Stimulated activated CD4-positive, alpha-beta T cell treated with anti-CD3 and anti-CD28 coated beads, Interleukin-1b, Interleukin-23, amount 100 ng/mL, for 1 hour (primary cell): ENCODE measurements at places on chromosomes 4 and X.
A peak's percentile ranks its signal among the peaks of the same experiment; 100 is the strongest.

DNA sequence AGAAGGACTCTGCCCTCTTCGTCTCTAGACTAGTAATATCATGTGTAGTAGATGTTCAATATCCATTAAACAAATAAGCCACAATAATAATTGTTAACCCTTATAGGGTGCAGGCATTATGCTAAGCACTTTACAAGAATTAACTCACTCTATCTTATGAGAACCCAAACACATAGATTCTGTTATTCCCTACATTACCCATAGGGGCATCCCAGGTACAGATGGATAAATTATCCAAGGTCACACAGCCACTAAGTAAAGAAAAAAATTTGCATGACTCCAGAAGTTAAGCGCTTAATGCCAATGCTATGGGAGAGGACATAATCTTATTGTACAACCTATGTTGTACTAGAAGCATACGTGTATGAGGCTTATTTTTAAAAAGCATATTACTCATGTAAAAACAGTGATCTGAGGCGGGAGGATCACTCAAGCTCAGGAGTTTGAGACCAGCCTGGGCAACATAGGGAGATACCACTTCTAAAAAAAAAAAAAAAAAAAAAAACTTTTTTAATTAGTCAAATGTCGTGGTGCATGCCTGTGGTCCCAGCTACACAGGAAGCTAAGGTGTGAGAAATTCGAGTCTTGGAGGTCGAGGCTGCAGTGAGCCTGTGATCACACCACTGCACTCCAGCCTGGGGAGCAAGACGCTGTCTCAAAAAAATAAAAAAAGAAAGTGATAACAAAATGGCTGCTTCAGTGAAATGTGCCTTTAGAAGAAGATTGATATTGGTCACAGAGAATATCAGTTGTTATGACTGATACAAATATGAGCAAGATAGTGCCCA lies 13.6 kb downstream of the LDB2 start:
- DNase-seq, result no peak

DNA sequence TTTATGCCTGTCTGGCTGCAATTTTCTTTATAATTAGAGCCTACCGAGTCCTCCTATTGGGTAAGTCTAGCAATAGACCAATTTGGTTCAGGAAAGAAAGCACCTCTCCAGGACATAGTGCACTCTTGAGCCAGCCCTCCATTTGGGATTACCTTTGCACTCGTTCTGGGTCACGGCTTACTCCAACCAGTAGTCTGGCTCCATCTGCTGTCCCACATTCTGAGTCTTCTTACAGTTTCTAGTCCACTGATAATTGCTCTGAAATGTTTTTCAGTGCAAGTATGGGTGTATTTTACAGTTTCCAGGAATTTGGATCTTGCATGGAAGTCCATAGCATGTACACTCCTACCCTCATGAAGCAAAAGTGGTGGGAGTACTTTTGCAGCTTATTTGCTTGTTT lies 34.8 kb upstream of the USP51 start:
- no peak for DNase-seq

GRCh38 chrX:106177106-106177981 lies 9.2 kb downstream of the PWWP3B start:
- DNase-seq, result no peak

DNA sequence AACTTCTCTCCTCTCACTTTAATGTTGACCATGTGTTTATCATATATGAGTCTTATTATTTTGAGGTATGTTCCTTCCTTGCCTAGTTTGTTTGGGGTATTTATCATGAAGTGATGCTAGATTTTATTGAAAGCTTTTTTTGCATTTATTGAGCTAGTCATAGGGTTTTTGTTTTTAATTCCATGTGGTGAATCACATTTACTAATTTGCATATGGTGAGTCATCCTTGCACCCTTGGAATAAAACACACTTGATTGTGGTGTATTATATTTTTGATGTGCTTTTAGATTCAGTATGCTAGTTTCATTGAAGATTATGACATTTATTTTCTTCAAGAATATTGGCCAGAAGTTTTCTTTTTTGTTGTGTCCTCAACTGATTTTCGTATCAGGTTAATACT lies 464.6 kb downstream of the PCDH18 start:
- no peak for DNase-seq

GRCh38 chr4:182277377-182277776 lies 34.2 kb downstream of the TENM3 start:
- DNase-seq, result no peak

- DNase-seq, result no peak
Observed at GRCh38 chr4:6196871-6197270, 3.5 kb downstream of the JAKMIP1 start.

DNA sequence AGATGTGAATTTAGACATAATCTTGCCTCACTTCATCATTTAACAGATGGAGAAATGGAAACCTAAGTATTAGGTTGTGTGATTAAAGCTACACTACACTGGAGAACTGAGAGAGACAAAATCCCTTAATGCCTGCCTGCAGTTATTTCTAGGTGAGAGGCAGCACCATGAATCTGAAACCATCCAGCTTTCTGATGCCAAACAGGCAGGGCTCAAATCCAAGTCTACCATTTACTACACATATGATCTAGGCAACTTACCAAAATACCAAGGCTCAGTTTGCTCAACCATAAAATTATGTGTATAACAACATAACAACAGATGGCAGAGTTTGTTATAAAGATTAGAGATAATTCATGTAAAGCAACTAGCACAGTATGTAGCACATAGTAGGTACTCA lies 38.7 kb downstream of the GABRA4 start:
- DNase-seq, result no peak

DNA sequence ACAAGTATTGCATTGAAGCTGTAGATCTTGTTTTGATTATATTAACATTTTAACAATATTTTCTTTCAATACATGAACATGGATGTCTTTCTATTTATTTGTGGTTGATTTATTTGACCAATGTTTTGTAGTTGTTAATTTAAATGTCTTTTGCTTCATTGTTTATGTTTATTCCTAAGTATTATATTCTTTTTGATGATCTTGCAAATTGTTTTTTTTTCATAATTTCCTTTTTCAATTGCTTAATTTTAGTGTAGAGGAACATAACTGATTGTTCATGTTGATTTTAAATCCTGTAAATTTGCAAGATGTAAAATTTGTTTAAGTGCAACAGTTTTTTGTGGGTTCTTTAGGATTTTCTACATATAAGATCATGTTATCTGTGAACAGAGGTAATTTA lies 744.1 kb downstream of the FAM133A start:
- DNase-seq, result no peak

DNA sequence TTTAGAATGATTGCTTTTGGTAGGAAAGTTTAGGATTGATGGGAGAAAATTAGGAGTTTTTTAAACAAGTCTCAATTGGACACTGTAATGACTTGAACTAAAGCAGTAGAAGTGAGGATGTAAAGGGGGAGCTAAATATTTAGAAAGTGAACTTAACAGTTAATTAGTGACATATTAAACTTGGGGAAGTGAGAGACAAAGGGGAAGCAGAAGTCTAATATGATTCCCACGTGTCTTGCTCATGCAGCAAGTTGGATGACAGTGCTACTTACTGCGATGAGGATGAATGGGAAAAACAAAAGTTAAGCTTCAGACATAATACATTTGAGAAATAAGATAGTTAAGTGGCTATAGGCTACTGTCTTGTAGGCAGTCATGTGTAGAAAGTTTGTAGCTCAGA lies 110.4 kb downstream of the RPA4 start:
- DNase-seq, result no peak

DNA sequence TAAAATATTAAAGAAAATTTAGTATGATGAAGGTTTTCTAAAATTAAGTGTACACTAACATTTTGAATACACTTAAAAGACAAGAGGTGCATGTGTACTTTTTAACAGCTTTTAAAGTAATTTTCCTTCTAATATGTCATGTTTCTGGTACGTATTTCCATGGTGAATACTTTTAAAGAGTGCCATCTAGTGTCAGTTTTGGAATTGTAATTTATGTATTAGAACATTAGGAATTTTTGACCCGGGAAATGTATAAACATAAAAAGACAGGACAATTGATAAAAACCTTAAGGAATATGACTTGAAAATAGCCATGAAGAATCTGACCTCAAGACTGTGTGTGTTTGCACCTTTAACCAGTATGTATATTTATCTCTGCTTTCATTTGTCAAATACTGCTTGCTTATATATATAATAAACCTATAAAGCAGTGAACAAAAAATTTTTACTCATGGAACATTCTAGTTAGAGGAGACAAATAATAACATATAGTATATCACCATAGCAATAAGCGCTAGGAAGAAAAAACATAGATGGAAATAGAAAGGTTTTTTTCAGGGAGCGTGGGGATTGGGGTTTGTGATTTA lies 7.2 kb downstream of the GSTCD start:
- DNase-seq, result no peak

DNA sequence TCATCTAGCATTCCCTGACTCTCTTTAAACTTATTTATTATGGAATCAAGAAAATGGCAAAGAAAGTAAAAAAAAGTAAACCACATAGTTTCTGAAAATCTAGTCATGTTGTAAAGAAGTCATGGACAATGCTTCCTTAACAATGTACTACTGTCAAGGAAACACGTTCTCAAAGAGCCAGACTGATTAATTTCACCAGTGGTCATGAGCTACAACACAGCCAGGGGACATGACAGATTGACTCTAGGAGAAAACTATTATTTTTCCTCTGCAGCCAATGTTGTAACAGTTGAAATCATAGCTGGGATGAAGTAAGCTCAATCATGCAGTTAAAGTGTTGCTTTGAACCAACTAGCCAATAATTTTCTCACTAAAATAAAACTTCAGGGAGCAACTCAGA lies 109.2 kb downstream of the MAPK10 start:
- DNase-seq, result no peak

GRCh38 chr4:1133033-1133432 lies 19.7 kb upstream of the RNF212 start:
- no peak for DNase-seq

DNA sequence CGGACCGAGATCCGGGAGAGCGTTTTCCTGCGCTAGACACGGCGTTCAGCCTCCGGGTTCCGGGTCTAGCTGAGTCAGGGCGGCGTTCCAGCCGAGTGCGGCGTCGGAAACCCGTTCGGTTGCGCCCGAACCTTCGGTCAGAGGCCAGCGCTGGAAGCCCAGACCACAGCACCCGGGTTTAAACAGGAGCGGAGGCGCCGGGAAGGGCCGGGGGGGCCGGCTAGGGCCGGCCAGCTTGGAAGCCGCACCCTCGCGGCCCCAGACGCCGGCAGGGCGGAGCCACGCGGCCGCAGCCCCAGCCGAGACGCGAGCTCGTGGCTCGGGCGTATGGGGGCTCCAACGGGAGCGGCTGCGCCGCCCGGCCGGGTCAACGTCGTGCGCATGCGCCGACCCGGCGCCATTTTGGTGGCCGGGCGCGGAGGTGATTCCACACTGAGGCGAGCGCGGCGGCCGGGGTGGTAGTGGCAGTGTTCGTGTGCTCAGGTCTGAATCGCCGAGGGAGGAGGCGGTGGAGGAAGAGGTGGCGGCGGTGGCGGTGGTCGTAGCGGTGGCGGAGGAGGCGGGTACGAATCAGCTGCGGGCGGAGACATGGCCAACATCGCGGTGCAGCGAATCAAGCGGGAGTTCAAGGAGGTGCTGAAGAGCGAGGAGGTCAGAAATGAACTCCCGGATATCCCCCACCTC lies at the start of gene UBE2K:
TSS of gene UBE2K (plus strand) at position 397 of the 684 bp plus-strand sequence. CDS start at position 589, 192 bp downstream.
- peak; percentile 79 for DNase-seq

GRCh38 chr4:104470770-104471169 lies 23.9 kb downstream of the CXXC4 start:
- no peak for DNase-seq

GRCh38 chr4:12028258-12028657 lies 599.6 kb upstream of the HS3ST1 start:
- no peak for DNase-seq

DNA sequence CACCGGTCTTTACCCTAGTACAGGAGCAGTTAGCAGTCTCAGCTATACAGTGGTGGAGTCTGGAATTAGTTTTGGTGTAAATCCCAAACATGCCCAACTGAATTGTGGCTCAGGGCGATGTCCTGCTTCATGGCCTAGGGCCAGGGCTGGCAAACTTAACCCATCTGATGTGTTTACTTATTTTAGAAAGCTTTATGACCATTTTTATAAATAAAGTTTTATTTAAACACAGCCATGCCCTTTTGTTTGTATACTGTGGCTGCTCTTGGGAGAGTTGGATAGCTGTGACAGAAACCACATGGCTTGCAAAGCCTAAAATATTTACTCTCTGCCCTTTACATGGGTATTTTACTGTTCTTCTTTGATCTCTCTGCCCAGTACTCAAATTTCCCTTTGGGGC lies 7.1 kb downstream of the FRMPD4 start:
- DNase-seq, result no peak

DNA sequence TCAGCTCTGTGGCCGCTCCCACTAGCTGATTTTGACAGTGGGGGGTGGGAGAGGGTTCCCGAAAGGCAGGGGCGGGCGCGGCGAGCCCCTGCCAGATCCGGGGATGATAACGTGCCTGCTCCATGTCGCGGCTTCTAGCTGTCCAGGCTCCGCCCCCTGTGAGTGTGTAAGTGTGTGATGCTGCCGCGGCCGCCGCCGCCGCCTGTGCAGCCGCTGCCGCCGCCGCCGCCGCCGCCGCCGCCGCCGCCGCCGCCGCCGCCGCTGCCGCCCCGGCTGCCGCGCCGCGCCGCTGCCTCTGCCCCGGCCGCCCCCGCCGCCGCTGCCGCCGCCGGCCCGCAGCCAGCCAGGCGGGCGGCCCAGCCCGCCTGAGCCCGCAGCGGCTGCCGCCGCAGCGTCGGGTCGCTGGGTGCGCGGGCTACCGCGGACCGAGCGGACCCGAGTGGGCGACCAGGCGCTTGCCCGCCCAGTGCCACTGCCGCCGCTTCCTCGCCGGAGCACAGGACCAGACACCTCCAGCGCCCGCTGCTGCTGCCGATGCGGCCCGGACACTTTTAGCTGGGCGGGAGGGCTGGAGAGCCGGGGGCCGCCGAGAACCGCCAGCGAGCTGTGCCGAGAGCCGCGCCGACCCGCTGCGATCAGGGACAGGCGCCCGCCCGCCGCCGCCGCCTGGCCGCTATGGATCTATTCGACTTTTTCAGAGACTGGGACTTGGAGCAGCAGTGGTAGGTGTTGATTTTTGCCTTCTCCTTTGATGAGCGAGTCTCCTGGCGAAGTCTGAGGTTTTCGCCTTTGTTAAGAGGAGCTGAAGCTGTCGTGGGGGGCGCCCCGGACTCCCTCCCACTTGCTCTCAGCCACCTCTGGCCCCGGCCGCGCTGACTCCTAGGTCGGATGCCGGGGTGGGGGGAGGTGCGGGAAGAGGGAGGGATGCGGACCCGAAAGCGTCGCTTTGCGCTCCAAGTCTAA lies at the start of gene AFF2:
TSS of gene AFF2 (plus strand) at position 195 of the 963 bp plus-strand sequence. CDS start at position 676, 481 bp downstream.
- DNase-seq, result no peak
